CD4-positive, alpha-beta T cell treated with Interleukin-6 for 4 hours (primary cell): ENCODE measurements at places on chromosomes 7 and 10.

DNA sequence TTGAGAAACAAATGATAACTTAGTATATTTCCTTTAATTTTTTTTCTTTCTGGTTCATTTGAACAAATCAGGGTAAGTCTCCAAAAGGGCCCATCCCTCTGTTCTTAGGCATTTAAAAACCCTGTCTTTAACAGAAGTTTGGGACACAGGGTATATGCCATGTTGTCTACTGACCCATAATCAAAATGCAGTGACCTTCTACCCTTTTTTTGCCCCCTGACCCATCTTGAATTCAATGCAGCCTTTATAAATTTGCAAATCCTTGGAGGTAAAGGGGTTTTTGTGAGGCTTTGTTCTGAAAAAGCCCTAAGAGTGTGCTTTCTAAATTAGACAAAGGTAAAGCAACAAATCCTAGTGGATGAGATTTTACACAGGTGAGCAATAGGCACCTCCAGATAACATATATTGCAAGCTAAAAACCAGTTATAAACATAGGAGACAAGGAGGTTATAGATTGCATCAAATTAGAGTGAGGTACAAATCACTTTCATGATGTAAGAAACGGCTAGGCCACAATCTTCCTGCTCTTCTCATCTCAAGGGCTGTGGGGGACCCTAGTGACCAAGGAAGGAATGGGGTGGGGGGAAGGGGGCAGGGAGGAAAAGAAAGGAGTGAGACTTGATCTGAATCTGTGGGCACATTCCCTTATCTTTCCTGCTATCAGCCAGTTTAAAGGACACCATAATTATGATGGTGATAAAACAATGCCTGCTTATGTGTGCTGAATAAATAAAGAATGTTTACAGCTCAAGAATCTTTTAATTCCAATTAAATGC, 2.7 kb downstream of the SKIDA1 start:
- no peak for DNase-seq

- no peak for DNase-seq
Observed at GRCh38 chr10:130401860-130402765, 265.9 kb downstream of the GLRX3 start.

GRCh38 chr10:79376078-79376628, 28.9 kb downstream of the PPIF start:
- DNase-seq: no peak

- DNase-seq: no peak
Observed at GRCh38 chr7:96203786-96204185, 118.1 kb downstream of the SLC25A13 start.

GRCh38 chr10:88975377-88975720, 15.2 kb upstream of the FAS start:
- no peak for DNase-seq

- peak; percentile 80 for DNase-seq
Observed at GRCh38 chr7:151368136-151368571, 26.5 kb downstream of the NUB1 start.
